ENCODE measurements at places on chromosomes 4 and X.

DNA sequence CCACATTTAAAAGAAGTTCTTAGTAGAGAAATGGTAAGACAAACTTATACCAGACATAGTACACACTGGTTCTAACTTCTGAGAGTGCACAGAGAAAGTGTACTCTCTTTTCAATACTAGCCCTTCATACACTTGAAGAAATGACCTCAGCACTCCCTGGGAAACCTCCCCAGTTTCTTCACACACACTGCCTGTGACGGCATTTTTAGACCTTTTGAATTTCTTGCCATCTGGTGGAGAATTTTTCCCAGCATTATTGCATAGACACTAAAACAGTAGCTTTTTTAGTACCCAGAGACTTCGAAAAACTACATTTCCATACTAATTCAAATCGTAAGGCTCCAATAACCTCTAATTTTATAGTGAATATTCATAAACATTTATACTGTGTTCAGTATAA is 341.6 kb upstream of the MAOA start:
- no peak for DNase-seq

GRCh38 chr4:55793479-55793878 is 26.1 kb upstream of the EXOC1L start:
- DNase-seq, result no peak

DNA sequence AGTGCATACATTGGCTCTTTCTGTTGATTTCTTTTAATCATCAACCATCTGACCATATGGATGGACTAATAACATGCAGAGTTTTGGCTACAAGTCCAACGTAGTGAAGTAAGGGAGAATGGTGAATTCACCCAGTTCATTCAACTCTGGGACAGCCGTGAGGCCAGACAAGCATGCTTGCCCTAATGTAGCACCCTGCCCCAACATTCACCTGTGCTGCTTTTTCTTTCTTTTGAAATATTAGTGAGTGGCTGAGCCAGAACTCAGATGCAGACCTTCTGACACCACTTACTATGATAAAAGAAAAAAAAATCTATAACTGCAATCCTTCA is 17.5 kb downstream of the ARSJ start:
- no peak for DNase-seq

DNA sequence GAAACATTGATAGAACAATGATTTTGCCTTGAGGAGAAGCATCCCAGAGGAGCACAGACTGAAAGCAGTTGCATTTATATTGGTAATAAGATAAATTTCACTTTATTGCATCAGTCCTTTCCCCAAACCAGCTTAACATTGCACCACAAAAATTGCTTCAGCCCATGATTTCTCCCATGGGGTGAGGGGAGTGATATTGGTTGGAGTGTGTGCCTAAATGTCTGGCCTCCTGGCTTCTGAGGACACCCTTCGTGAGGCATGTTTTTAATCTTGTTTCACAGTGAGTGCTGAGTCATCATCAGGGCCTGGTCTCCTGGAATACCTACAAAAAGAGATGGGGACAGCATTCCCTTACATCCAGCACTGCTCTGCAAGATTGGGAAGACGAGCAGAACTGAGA is 487.9 kb downstream of the C4orf33 start:
- no peak for DNase-seq

DNA sequence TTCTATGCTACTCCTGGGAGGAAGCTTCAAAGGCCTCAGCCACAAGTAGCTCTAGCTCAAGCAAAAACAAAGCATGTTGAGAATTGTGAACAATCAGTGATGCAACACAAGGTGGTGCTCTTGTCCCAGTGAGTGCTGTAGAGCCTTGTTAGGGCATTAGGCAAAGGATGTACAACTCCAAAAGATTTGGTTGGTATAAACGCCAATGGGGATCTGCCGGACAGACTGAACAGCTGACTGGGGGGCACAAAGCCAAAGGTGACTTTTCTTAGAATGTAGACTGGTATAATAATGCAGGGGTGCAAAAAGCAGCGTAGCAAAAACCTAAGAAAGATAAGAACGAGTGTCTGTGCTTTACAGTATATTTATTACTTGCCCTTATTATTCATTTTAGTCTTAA is 62.6 kb upstream of the ALB start:
- no peak for DNase-seq

DNA sequence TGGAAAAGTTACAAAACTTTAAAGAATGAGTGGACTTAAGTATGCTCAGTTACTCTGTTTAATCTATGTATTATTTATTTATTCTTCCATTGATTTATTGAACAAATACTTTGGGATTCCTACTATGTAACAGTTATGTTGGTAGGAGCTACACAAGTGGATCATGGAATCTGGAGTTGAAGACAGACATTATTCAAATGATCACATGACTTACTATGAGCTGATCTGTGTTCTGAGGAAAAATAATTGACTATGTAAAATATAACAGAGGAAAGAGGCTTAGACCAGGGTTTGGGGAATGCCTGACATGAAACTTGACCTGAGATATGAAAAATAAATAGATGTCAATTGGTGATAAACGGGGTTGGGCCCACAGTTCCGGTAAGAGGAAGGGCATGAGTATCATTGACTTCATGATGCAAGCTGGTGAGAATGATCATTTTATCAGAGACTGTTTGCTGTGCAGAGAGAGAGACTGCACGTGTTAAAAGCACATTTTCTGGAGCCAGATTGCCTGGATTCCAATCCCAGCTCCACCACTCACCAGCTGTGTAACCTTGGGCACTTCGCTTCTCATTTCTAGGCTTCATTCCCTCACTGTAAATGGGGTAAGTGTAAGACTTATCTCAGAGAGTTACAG is 179.0 kb downstream of the SPCS3 start:
- DNase-seq, result no peak

DNA sequence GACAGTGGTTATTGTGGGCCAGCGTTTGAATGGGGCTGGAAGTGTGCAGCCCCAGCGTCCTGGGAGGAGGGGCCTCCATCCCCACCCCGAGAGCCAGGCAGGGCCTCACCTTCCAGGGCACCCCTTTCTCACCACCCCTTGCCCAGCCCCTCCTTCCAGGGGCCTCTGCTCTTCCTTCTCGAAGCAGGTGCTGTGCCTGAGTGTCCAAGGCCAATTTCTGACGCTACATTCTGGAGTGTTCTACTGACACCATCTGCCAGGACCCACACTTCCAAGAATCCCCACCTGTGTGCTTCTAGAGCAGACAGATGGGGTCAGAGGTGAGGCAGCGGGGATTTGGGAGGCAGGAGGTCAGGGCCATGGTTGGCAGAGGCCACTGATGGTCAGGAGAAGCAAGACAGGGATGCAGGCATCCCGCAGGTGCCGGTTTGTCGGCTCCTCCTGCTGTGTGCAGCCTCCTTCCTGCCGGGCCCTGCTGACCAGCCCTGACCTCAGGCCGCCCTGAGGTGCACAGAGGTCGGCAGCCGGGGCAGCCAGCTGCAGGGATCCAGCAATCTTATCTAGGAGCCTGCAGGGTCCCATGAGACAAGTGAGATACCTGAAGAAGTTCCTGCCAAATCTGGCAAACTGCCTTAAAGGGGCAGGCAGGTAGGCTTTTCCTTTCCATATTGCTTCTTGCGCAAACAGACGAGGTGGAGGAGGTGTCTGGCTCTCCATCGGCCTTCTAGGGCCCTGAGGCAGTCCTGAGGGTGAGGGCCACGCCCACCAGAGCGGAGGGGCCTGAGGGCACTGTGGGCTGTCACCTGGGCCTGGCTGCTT is 18.8 kb downstream of the MSANTD1 start:
- no peak for DNase-seq

- no peak for DNase-seq
Measured at GRCh38 chr4:76801621-76802235, 96.2 kb downstream of the SOWAHB start.

DNA sequence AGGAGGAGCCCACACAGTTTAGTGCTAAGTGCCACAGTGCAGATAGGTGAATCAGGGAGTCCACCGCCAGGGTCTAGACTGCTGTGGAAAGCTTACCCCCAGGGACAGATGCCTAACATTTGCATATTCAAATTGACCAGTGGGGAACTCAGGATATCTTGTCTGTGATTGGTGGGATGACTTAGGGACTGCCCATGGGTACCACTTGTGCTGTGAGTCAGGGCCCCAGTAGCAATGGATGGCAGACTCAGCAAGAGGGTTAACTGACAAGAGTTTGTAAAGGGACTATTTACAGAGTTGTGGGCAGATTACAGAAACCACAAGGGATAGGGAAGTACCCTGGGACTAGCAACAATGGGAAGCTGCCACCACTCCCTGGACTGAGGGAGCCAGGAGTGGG is 282.1 kb downstream of the BCOR start:
- no peak for DNase-seq

DNA sequence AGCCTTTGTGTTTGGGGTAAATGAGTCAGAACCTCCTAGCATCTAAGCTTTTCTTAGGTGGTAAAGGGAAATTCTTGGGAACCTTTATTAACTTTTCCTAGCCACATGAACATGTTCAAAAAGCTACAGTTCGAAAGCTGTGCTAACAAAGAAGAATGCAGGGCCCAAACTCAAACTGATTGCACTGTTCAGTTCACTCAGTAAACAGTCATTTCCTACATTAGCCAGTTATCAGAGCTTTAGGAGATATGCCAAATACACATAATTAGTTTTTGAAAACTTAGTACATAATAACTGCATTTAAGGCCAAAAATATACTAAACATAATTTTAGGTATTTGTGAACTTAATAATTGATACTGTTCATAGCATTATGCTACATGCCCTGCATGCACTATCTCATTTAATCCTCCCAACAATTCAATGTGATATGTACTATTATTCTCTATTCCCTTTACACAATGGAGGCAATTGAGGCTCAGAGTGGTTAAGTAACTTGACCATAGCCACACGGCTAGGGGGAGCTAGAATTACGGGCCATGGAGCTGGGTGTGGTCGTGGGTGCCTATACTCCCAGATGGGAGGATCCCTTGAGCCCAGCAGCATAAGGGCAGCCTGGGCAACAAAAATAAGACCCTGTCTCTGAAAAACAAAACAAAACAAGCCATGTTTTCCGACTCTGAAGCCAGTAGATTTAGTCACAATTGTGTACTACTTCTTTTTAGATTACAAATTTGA is 43.9 kb upstream of the PDGFRA start:
- no peak for DNase-seq

DNA sequence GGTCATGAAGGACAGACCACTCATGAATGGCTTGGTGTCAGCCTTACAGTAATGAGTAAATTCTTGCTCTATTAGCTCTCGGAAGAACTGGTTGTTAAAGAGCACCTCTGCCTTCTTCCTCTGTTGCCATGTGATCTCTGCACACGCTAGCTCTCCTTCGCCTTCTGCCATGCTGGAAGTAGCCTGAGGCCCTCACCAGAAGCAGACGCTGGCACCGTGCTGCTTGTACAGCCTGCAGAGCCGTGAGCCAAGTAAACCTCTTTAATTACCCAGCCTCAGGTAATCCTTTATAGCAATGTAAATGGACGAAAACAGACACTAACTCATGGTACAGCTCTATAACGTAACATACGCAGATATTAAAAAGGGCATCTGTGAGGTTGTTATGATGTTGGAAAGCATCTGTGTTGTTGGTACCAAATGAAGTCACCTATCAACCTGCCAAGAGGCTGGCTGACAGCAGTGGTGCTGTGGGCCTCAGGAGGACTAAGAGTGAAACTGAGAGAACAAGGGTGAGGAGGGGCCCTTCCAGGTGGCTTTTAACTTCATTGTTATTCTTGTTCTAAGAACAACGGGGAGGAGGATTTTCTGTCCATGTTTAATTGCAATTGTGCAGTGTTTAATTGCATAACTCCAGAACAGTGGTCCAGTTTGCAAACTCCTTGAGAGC is 69.2 kb downstream of the CRMP1 start:
- DNase-seq, result no peak

GRCh38 chr4:16466581-16466980 is 240.3 kb upstream of the TAPT1 start:
- DNase-seq, result no peak

GRCh38 chr4:25859429-25860148 is 3.2 kb downstream of the SEL1L3 start:
- DNase-seq, result peak; percentile 69

DNA sequence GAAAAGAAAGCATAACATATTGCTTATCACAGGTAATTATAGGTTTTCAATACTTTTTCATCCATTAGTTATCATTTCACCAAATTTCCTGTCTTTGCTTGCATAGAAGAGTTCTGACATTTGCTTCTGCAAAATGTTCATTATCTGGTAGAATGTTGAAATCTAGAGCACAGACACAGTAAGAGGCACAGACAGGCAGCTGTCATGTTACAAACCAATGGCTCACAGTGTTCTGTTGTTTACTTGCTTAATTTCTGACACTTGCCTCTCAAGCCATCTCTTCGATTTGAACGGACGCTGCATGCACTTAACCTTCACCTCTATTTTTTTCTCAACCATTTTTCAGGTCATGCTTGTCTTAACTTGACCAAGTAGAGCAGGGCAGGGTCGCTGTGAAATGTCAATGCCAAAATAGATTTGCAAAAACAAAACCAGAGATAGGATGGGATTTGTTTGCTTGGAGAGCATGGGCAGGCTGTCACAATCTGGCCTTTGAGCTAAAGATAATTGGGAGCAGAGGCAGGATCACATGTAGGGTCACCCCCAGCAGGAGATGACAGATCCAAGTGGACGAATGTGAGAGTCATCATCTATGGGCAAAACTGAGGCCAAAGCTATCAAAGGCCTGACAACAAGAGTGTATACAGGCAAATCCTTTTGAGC is 292.3 kb downstream of the SMARCA1 start:
- no peak for DNase-seq

GRCh38 chrX:53481093-53481492 is 46.9 kb upstream of the HSD17B10 start:
- no peak for DNase-seq

- no peak for DNase-seq
Measured at GRCh38 chr4:153332936-153333335, 11.6 kb upstream of the MND1 start.

GRCh38 chr4:149095811-149096210 is 653.6 kb upstream of the NR3C2 start:
- no peak for DNase-seq

- no peak for DNase-seq
Measured at GRCh38 chr4:81225252-81225651, 10.2 kb upstream of the PRKG2 start.

GRCh38 chr4:82797405-82798111 is 1.0 kb downstream of the SCD5 start:
- no peak for DNase-seq

DNA sequence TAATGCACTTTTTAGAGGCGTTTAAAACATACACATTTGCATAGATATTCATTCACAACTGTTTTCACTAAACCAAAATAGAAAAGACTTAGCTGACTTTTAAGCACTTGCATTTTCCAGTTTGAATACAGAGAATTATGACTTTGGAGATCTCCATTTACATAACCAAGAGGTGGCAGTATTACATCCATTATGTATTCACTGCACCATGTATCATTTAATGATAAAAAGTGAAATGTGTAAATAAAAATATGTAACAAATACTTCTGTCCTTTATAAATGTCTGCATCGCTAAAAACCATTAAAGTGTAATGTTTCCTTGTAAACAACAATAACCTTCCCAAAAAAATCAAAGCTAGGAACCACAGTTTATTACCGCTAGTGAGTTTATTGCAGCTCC is 413.2 kb downstream of the FGF13 start:
- DNase-seq, result no peak
